ENCODE measurements at places on chromosomes 3 and 15.

DNA sequence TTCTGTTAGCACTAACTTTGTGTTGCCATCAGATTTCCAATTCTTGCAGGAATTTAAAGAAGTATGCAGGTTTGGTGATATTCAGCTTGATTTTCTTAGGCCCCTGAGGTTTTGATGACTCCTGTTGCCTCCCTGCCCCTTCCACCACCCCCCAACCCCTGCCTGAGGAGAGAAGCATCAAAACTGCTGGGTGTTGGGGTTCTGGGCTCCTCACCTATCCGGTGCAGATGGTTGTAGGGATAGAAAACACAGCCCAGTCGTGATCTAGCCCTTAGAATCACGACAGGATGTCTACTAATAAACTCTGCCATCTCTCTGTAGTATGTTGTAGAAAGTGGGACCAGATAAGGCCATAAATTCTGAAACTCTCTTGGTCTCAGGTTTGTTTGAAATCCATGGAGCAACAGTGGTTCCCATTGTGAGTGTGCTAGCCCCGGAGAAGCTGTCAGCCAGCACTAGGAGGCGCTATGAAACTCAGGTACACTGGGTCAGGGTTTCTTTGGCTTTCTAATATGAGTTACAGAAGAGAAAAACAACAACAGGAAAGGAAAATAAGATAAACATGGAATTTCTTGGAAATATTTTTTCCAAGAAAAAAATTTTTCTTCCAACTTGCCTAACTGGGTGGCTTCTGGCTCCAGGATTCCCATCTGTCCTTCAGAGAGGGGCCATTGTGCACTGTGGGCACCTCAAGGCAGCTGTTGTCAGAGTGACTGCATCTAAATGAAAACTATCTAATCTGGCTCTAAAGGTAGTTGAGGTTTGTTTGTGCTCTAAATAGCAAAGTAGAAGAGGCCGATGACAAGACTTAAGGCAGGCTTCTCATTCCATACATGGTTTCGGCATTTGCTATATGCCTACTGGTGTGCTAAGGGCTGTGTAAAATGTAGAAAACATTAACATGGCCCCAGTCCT is 8.7 kb downstream of the SRP14 start:
- no peak for DNase-seq

DNA sequence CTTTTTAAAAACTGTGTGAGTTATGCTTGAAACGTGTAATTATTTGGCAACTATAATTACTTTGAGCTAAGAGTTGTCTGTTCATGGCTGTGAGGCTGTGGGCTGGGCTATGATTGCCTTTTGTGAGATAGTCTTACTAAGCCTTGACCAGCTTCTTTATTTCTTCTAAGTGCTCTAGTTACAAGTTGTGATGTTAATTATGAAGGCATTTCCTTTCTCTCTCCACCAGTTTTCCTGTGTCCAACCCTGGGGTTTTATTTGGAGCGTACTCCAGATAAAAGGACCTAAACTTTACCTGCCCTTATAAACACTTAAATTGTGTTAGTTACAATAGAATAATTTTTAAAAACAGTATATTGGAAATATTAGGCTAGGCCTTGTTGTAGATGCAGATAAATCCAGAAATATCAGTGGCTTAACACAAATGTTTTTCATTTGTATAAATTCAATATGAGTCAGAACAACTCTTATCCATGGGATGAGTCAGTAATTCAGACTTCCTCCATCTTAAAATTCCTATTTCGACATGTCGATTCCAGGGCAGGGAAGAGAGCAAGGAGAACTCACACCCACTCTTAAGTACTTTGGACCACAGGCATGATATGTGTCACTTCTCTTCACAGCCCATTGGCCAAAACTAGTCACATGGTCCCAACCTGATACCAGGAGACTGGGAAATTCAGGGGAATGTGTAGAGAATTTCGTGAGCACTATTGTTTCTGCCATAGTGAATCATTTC is 17.0 kb downstream of the TMEM62 start:
- DNase-seq = no peak

- no peak for DNase-seq
Measured at GRCh38 chr15:95291898-95292472, 1038.5 kb upstream of the NR2F2 start.

- DNase-seq = peak; percentile 93
Measured at GRCh38 chr3:79297245-79297960, 470.4 kb downstream of the ROBO1 start.

DNA sequence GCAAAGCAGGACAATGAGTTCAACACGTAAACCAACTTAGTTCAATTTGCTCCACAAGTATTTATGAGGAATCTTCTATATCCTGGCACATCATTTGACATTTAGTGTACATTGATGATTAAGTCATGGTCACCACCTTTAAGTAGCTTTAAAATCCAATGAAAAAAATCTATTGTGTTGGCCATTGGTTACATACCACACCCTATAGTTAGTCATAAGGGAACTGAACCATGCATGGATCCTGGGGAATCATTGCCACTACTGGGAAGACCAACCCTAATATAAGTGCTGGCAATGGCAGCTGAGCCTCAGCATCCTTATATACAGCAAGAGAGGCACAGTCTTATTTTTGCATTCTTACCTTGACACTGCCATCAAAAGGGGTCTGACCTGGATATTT is 502.5 kb downstream of the MECOM start:
- no peak for DNase-seq

DNA sequence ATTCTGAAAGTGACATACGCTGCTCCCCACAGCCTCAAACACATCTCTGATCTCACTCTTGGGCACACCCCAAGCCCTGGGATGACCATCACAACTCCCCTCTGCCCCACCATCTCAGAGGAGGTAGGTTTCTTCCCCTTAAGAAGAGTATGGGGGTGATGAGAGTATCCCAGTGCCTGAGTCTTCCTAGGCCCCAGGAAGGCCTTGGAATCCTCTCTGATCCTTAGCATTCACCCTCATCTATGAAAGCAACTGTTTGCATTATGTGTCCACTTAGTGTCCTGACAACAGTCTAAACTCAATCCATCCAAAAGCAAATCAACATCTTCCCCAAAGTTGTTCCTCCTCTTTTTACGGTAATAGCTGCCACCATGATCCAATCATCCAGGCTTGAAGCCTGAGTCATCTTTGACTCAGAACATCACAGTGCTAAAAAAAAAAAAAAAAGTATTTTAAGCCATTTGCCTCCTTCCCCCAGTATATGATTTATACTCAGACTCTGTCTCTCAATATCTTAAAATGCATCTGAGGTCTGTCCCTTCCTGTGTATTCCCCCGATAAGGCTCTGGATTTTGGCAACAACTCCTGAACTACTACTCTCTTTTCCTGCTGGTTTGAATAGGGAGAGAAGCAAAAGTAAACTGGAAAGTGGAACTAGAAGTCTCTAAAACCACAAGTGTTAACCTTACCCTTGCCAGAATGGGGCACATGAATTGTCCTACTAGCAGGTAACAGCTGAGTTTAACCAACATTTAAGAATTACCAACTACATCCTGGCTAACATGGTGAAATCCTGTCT is 22.5 kb downstream of the POPDC2 start:
- DNase-seq = no peak

DNA sequence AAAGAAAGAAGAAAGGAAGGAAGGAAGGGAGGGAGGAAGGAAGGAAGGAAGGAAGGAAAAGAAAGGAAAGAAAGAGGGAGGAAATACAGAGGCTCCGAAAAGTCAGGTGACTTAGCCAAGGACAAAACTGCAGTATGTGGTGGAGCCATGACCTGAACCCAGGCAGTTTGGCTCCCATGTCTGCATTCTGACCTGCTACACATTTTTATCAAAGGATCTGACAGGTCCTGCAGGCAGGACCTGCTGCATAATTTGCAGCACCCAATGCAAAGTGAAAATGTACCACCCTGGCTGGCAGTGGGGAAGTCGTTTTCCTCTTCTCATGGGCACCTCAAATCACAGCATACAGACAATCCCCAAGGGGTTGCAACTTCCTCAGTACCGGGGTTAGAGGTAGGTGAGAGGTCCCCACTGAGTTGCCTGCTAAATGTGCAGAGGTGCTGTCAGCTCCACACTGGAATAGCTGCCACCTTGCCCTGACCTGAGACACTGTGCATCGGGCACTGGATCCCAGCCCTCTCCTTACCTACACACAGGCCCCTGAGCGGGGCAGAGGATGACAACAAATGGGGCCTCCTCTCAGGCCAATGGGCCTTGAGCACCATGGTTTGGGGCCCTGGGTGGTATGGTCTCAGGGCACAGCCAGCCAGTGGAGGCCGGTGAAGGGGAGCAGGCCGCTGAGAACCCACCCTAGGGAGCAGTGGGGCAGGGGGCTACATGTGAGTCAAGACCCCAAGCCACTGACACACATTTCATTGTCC is 175.1 kb downstream of the SHQ1 start:
- no peak for DNase-seq

GRCh38 chr15:38885471-38885952 is 320.9 kb upstream of the RASGRP1 start:
- no peak for DNase-seq

- DNase-seq = no peak
Measured at GRCh38 chr15:100867433-100867832, 12.2 kb upstream of the ALDH1A3 start.

GRCh38 chr3:159632128-159632527 is 356.5 kb upstream of the IL12A start:
- no peak for DNase-seq

- DNase-seq = no peak
Measured at GRCh38 chr3:24668039-24668438, 173.4 kb upstream of the THRB start.

DNA sequence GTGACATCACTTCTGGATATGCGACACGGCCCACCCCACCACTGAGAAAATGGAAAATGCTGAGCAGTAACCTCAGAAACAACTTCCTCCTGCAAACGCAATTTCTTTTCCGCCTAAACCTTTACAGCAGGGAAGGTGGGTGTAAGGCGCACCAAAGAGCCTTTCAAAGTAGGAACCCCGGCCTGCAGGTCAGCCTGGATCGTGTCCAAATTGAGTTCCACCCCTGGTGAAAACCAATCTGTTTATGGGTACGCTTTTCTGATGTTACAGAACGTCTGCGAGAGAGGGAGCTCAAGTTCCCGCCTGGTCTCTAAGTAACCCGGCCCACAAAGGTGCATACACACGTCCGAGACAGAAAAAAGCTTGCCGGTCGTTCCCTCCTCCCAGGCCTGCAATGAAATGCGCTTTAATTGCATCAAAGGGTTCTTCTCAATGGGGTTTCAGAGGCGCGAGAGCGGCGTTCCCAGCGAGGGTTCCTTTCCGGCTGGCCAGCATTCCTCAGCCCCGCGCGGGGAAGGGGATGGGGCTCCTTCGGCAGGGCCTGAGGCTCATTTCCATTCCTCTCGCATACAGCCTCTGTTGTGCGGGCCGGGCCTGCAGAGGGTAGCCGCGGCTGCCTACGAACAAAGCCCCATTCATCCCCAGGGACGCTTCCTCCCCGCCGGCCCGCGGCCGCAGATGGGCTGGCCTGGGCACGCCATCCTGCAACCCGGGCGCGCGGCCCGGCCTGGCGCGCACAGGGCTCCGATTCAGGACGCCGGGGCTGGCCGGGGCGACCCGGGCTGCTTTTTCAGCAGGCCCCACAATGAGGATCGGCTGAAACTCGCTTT is 138.1 kb downstream of the TMCO5A start:
- peak; percentile 40 for DNase-seq

DNA sequence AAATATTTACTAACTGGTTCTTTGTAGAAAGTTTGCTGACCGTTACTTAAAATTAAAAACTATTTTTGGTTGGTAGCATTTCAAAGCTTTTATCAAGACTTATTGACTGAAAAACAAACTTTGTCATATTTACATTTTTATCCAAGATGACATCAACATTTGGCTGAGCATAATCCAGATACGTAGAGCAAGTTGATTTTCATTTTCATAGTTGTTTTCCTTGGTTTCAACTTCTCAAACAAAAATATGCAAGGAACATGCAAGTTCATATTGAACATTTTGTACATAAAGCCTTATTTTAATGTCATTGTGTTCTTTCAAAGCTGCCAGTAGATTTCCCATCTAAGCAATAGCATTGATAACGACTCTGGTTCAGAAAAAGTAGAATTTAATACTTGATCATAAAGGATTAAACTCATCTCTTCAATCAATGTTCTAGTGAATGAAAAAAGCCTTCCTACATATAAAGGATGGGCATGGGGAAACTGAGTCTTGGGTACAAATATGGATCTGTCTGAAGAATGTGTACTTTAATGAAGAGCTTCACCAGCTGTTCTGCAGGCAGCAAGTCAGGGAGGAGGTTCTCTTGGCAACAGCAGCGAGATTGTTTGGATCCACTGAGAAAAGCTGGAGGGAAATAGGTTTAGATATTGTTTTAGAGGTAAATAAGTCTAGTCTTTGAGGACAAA is 5.6 kb downstream of the RAB8B start:
- DNase-seq = no peak

DNA sequence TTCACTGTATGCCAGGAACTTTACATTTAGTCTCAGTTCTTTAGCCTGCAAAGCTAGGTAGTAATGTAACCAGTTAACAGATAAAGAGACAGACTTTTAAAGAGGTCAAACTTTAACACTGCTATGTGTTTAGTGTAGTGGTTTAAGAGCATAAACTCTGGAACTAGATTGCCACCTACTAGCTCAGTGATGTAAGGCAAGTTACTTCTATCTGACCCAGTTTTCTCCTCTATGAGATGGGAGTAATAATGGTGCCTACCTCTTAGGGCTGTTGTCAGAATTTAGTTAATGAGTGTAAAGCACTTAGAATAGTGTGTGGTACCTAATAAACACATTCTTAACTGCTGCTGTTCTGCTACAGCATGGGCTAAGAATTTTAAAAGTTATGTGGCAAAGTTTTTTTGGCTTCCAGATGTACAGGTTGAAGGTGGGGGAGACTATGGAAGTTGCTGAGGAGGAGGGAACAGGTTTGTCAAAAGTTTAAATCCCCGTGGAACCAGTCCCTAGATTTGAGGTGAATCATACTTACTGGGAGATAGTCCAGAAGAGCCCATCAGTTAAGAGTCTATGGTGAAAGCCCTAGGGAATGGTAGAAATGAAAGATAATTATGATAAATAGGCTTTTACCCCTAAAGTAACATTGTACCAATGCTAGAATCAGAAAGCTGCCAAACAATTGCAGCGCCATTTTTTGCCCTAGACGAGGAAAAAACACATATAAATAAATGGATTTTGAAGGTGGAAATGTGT is 13.9 kb downstream of the TSC22D2 start:
- DNase-seq = no peak

DNA sequence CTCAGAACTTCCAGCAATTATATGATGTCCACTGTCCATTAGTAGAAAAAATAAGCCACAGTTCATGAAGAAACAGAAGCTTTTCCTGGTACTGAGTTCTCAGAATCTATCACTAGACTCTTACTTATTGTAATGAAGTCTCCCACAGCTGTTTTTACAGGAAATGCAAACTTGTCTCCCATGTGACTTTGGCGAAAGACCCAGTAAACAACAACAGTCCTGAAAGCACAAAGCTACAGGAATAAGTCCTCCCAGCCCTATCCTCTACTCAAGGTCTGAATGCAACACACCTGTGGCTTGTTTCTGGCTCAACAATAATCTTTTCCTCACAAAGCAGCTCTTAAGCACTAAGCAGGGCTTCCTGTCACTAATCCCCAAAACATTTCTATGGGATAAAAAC is 55.9 kb downstream of the EOMES start:
- no peak for DNase-seq

All from DMS153 (cell line).